Activated CD8-positive, alpha-beta memory T cell treated with anti-CD3 and anti-CD28 coated beads, Interleukin-2, amount 10 ng/mL, durations not matched to agents 7 days and 5 days (primary cell): ENCODE measurements at places on chromosomes 3 and 15.

GRCh38 chr3:45145681-45146614 lies at the start of gene CDCP1:
CDCP1 (minus strand) TSS chr3:45146378; CDS start chr3:45146287, 91 bp downstream.
- no peak within 1 kb of the TSS for H3K27ac ChIP-seq
- no peak for DNase-seq
- peaks cover 81% of the 10 kb centered on the region for H3K27me3 ChIP-seq
- peak within 1 kb of the TSS; percentile 73 for H3K4me3 ChIP-seq
- peaks cover 19% of the 10 kb centered on the region for H3K4me1 ChIP-seq

DNA sequence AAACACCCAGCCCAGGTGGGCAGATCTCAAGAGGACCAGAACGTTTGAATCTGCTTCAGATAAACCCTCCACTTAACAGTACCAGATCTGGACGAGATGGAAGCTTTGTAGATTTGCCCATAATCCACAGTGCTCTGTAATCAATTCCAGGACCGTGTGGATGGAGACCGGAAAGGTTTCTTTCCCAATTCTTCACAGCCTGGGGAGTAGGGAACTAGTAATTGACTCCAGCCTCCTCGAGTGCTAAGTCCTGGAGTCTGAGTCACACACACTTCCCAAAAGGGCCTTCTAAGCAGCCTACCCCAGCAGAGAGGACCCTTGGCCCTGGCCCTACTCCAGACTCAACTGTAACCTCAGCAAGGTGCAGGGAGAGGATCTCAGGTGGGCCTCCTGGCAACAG lies 56.2 kb upstream of the TSEN2 start:
- peaks cover 11% of the 10 kb centered on the region for H3K4me1 ChIP-seq
- no peak overlapping the region for H3K4me3 ChIP-seq
- H3K36me3 ChIP-seq, result no peaks in the 10 kb centered on the region
- H3K27ac ChIP-seq, result no peak overlapping the region
- DNase-seq, result no peak

DNA sequence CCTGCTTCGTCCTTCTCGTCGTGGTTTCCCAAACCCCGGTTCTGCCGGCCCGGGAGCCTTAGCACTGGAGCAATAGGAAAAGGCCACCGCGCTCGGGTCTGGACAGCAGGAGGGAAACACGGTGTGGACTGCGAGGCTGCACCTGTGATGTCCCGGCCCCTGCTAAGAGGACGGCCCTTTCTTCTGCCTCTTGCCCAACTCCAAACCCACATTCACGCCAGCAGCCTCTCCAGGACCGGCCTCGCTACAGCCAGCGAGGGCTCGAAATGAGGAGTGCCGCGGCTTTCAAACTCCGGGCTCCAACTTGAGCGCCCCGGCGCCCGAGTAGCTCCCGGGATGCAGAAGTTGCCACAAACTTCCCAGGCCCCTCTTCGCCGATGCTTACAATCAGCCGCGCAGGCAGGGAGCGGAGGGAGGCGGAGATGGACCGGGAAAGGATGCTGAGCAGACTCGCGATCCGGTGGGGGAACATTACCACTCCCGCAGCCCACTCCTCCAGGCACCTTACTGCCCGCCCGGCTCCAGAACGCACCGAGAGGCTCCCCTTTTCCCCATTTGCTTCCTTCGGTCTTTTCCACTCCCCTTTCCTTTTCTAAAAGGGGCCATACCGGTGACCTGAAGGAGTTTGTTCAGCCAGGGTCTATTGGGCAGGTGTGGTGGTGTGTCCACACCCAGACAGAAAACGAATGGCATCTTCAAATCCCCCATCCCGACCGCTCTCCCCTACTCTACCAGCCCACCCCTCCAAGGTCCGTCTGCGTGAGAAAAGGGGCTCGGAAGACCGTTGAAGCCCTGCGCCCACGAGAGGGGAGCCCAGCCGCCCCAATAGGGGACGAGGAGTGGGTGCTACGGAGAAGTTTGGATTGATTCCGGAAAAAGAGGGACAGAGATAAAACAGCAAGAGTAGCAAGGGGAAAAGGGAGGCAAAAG lies 18.8 kb upstream of the SATB1 start:
- peak overlapping the region; percentile 98 for H3K27ac ChIP-seq
- peak overlapping the region; percentile 99 for H3K4me3 ChIP-seq

DNA sequence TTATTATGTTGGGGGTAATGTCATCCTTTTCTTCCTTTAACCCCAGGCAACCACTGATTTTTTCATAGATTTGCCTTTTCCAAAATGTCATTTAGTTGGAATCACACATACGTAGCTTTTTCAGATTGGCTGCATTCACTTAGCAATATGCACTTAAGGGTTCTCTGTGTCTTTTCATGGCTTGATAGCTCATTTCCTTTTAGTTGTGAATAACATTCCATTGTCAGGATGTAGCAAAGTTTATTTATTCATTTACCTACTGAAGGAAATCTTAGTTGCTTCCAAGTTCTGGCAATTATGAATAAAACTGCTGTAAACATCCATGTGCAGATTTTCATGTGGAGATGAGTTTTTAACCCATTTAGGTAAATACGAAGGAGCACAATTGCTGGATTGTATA lies 125.4 kb downstream of the AGBL1 start:
- H3K27ac ChIP-seq, result no peak overlapping the region
- H3K4me1 ChIP-seq, result no peaks in the 10 kb centered on the region
- peaks cover 2% of the 10 kb centered on the region for H3K27me3 ChIP-seq
- H3K4me3 ChIP-seq, result no peak overlapping the region
- DNase-seq, result no peak

GRCh38 chr3:122760453-122761271 lies 33.0 kb downstream of the HSPBAP1 start:
- H3K36me3 ChIP-seq, result peaks cover 8% of the 10 kb centered on the region
- no peak for DNase-seq
- no peak overlapping the region for H3K4me3 ChIP-seq
- H3K27me3 ChIP-seq, result no peaks in the 10 kb centered on the region
- H3K27ac ChIP-seq, result no peak overlapping the region

- H3K4me1 ChIP-seq, result peaks cover 2% of the 10 kb centered on the region
- H3K27ac ChIP-seq, result no peak overlapping the region
- H3K27me3 ChIP-seq, result peaks cover 46% of the 10 kb centered on the region
Observed at GRCh38 chr3:45272032-45272810, 46.1 kb upstream of the TMEM158 start.

DNA sequence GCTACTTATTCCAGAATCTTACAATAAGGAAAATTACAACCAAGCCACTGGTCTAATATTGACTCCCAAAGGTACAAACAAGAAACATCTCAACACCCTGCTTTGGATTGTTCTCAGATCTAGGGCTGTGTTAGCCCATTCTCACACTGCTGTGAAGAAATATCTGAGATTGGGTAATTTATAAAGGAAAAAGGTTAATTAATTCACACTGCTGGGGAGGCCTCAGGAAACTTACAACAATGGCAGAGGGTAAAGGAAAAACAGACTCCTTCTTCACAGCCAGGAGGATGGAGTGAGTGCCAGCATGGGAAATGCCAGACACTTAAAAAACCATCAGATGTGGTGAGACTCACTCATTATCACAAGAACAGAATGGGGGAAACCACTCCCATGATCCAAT lies 208.3 kb downstream of the ULK4 start:
- peaks cover 14% of the 10 kb centered on the region for H3K4me1 ChIP-seq
- H3K36me3 ChIP-seq, result peaks cover 2% of the 10 kb centered on the region
- no peak overlapping the region for H3K4me3 ChIP-seq
- DNase-seq, result no peak

- no peak overlapping the region for H3K27ac ChIP-seq
- peak; percentile 34 for DNase-seq
- peaks cover 14% of the 10 kb centered on the region for H3K4me1 ChIP-seq
- H3K27me3 ChIP-seq, result no peaks in the 10 kb centered on the region
Observed at GRCh38 chr3:128149650-128150049, 3.6 kb upstream of the EEFSEC start.

- no peak for DNase-seq
- no peaks in the 10 kb centered on the region for H3K36me3 ChIP-seq
- no peaks in the 10 kb centered on the region for H3K4me1 ChIP-seq
- H3K27me3 ChIP-seq, result peaks cover 39% of the 10 kb centered on the region
- H3K4me3 ChIP-seq, result no peak overlapping the region
Observed at GRCh38 chr15:96002890-96003859, 327.3 kb upstream of the NR2F2 start.
